Occipital lobe (tissue), 3 donors: ENCODE measurements at places on chromosomes 2 and 18. TPM values are rescaled to one million over a fixed set of nuclear protein-coding genes. Genes with fewer than 3 reads are reported as not detected.

The NDC80 gene
- total RNA-seq, result 3.6 TPM

The COL4A3 gene
- 0.16 TPM for total RNA-seq

The TUBA3E gene
- not detected for total RNA-seq

The EML6 gene
- total RNA-seq, result 12.9 TPM

The RAB17 gene
- total RNA-seq, result 0.16 TPM

The ATOH8 gene
- 3.0 TPM for total RNA-seq

The IL36G gene
- not detected for total RNA-seq

The MROH2A gene
- not detected for total RNA-seq

The LYPD6 gene
- total RNA-seq, result 14.3 TPM

The MC4R gene
- 1.4 TPM for total RNA-seq

The PTRHD1 gene
- total RNA-seq, result 31.5 TPM

The FBXO36 gene
- total RNA-seq, result 6.2 TPM

The CFAP65 gene
- total RNA-seq, result 0.16 TPM

The MCFD2 gene
- total RNA-seq, result 52.9 TPM

The LIMS4 gene
- 0.31 TPM for total RNA-seq

The TLX2 gene
- not detected for total RNA-seq

The ARHGAP25 gene
- total RNA-seq, result 2.0 TPM

The COLEC12 gene
- total RNA-seq, result 15.4 TPM

The ZDBF2 gene
- total RNA-seq, result 35.7 TPM

The KCNJ3 gene
- total RNA-seq, result 22.8 TPM

The SKOR2 gene
- total RNA-seq, result not detected

The STPG4 gene
- 0.78 TPM for total RNA-seq

The DRC1 gene
- total RNA-seq, result 5.6 TPM

The LRATD1 gene
- total RNA-seq, result 35.7 TPM

The NAPG gene
- 108 TPM for total RNA-seq

The ALKAL2 gene
- total RNA-seq, result 2.0 TPM

The YIPF4 gene
- total RNA-seq, result 46.8 TPM

The MATN3 gene
- total RNA-seq, result 1.1 TPM

The NT5C1B gene
- total RNA-seq, result not detected

The QPCT gene
- total RNA-seq, result 5.9 TPM

The MCM6 gene
- total RNA-seq, result 18.9 TPM

The STRN gene
- total RNA-seq, result 30.9 TPM

The RABL2A gene
- total RNA-seq, result 15.1 TPM

The SMAD4 gene
- total RNA-seq, result 80.2 TPM

The SERPINB5 gene
- not detected for total RNA-seq

The RAD51AP2 gene
- total RNA-seq, result 0.47 TPM

The NPAS2 gene
- total RNA-seq, result 7.2 TPM

The CCDC178 gene
- 1.1 TPM for total RNA-seq

The FARP2 gene
- total RNA-seq, result 43.7 TPM

The NXPH2 gene
- total RNA-seq, result 30.4 TPM

The ABCB11 gene
- total RNA-seq, result 0.16 TPM

The MPV17 gene
- total RNA-seq, result 36.8 TPM

The UGT1A6 gene
- not detected for total RNA-seq

The NEU4 gene
- total RNA-seq, result 0.31 TPM

The ANKRD44 gene
- total RNA-seq, result 170 TPM

The DNAH7 gene
- total RNA-seq, result 16.5 TPM

The GCKR gene
- total RNA-seq, result 0.16 TPM

The CNGA3 gene
- total RNA-seq, result 4.4 TPM

The HSPE1 gene
- 63.3 TPM for total RNA-seq

The RTP5 gene
- 2.5 TPM for total RNA-seq

The RNU2-63P gene
- not detected for total RNA-seq
